ENCODE measurements at places on chromosomes 12 and 14.
A peak's percentile ranks its signal among the peaks of the same experiment; 100 is the strongest.

DNA sequence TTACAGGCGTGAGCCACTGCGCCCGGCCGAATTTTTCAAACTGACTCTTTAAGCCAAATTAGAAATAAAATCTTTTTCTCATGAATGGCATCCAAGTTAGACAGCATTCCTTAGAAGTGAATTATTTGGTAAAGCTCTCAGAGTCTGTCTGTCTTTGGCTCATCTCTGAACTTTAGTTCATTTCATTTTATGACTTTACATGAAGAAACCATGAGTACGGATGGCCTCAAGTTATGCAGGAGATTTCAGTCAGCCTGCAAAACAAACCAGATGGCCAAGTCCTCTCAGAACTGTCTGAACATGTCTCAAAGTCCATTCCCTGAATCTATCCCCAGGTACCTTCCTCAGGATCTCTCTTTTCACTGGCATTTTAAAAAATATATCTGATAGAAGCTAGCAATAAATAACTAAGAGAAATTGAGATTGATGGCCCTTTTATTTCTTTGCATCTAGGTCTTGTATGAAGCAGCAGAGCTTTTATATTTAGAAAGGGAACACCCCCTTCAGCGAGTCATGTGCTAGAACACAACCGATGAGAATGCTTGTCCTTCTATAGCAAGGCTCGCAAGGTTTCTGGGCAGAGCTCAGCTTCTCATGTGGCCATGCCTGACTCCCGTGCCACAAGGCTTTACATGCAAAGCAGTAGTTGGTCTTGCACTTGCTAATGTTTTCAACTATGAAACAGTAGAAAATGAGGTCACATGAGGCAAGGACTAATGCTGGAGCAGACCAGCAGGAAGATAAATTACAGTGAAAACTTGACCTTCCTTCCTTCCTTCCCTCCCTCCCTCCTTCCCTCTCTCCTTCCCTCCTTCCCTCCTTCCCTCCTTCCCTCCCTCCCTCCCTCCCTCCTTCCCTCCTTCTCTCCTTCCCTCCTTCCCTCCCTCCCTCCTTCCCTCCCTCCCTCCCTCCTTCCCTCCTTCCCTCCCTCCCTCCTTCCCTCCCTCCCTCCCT is 125.0 kb downstream of the AKAP6 start:
- DNase-seq = no peak

GRCh38 chr14:60636879-60637478 is 12.3 kb downstream of the SIX1 start:
- no peak for DNase-seq

DNA sequence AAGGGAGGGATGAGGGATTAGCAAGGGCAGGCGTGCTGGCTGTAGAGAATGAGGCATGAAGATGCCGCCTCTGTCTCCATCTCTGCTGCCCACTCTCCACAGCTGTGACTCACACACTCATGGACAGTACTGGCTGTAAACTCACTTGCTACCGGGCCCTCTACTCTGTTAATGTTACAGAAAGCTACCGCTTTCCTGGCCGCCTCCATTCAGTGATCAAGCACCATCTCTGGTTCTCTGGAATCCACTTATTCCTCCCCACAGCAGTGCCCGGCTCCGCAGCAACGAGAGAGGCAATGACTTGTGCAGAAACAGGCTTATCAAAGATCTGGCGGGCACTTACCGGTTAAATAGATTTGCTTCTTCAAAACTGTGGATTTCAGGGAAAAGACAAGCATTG is 34.8 kb downstream of the AMN start:
- DNase-seq = no peak

- DNase-seq = no peak
These were observed 388.6 kb downstream of the CCDC91 start for GRCh38 chr12:28578833-28579252.

DNA sequence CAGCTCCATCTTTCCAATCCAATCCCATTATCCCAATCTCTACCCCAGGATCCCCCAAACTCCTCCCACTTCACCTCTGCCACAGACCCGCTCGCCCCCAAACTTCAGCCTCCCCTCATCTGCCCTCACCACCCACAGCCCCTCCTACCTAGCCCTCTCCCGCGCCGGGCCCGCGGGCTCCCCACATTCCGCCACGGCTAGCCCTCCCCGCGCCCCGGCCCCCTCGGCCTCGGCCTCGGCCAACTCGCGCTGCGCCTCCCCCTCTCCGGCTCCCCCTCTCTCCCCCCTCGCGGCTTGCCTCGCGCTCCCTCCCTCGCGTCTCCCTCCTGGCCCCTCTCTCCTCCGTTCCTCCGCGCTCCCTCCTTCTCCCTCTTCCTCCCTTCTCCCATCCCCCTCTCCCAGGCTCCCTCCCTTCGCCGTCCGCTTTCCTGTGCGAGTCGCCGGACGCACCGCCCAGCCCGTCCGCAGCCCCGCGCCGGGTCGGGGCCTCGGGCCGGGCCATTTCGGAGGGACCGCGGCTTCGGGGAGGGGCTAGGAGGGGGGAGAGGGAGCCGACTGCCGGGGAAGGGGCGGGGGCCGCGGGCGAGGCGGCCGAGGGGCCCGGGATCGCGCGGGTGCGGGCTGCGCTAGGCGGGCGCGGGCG is at the start of gene ATN1:
Gene ATN1, plus strand, starts transcription at position 581 of the 643 bp plus-strand sequence. CDS start 6,043 bp downstream, outside the sequence.
- DNase-seq = no peak

DNA sequence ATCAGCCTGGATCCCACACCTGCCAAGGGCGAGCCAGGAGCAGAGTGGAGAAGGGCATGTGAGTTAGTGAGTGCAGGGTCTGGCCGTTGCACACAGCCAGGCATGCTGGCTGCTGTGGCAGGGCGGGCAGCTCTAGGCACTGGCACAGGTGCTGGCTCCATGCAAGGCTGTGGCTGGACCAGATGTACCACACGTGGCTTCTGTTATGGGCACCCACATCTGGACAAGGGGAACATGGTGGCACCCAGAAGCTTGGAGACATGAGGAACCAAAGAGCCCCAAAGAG is 20.1 kb downstream of the SERPINA3 start:
- no peak for DNase-seq

DNA sequence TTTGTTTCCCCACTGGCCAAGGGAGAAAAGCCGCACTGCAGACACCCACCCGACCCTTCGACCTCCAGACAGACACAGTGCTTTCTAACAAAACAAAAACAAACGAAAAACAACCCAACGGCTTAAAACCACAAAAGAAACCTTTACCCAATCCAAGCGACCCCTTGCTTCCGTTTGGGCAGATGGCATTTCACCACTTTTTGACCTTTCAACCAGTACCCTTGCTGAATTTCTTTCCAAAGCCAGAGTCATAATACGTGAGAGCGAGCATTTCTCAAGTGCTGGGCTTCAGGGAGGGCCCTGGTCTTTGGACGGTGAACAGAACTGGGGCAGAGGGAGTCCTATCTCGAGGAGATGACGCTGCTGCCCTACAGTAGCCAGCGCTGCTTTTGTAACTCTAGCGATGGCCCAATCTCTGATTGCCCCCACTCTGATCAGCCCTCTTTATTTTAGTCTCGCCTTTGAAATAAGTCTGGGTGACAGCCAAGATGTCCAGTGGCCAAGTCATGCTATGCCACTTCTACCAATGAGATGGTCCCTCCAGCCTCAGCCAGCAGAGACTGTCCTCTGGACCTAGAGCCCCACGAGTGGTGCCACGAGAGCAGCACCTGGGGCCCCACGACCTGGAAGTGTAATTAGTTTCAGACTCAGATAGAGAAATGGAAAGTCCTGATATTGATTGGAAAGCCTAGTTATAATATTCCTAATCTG is 21.9 kb upstream of the ADIPOR2 start:
- DNase-seq = no peak

DNA sequence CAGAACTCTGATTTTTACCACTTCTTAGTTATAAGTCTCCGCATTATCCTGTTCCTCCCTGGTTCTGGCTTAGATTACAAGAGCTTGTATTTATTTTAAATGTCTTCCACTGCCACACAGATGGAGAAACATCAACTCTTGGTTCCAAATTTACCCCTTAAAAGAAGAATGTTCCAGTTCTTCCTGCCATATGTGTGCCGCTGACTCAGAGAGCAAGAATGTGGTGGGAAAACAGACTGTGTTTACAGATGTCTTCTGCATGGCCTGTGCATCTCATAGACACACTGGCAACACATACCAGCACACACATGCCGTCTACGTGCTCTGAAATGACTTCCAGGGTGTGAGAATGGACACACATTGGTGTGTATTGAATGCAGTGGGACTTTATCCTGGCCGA is 383.0 kb downstream of the LRIG3 start:
- DNase-seq = no peak

DNA sequence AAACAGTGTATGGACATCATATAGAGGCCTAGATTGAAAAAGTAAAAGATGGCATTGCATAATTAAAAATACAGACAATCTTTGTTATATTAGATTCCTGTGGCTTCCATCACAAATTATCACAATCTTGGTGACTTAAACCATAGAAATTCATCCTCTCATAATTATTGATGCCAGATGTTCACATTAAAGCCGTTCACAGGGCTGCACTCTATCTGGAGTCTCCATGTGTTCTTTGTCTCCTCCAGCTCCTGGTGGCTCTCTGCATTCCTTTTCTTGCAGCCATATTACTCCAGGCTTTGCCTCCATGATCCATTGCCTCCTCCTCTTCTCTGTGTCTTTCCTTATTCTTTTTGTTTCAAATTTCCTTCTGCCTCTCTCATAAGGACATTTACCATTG is 875.7 kb upstream of the USP15 start:
- no peak for DNase-seq

- DNase-seq = no peak
These were observed 227.8 kb downstream of the SPTSSA start for GRCh38 chr14:34234258-34234657.

GRCh38 chr12:124388679-124389137 is 93.8 kb downstream of the RFLNA start:
- no peak for DNase-seq

DNA sequence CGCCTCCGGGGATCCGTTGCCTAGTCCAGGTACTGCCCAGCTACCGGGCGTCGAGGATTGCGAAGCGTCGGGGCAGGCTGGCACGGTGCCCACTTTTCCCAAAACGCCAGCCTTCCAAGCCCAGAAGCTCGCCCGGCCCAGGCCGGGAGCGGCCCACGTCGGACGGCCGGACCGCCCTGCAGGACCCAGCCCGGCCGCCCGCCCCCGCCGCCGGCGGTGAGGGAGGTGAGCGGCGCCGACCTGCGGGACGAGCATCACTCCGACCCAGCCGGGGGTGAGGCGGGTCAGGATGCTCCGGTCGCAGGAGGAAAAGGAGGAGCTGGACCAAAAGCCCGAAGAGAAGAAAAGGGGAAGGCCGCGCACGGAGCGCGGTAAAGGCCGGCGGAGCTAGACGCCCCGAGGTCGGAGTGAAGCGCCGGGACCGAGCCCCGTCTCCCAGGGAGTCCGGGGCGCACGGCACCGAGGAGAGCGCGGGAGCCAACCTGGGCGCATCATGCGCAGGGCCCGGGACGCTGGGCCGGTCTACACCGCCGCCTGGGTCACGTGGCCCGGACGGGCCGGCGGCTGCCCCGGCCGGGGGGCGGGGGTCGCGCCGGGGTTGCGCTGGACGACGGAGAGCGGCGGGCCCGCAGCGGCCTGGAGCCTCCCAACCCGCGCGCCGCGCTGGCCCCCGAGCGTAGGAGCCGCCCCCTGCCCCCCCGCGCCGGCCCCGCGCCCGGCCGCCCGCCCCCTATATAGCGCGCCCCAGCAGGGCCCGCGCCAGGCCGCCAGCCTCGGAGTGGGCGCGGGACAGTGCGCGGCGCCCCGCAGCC is at the start of gene AQP5:
Gene AQP5, plus strand, starts transcription at position 762 of the 812 bp plus-strand sequence. CDS start 146 bp downstream, outside the sequence.
- no peak for DNase-seq

DNA sequence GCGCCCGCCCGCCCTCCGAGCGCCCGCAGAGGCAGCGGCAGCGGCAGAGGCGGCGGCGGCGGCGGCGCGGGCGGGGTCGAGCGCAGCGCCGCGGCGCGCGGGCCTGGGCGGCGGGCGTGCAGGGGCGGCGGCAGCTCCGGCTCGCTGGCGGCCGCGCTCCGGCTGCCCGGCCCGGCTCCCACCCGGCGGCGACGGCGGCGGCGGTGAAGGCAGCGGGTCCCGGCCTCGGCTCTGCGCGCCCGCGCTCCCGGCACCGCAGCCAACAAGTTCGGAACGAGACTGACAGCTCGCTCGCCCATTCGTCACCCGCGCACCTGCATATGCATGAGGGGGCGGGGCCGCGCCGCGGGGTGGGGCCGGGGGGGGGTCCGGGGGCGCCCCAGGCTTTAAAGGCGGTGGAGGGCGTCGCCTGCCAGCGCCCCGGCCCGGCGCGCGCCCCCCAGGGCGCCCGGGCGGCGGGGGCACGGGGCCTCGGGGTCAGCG is at the start of gene JAG2:
Gene JAG2, minus strand, starts transcription at position 281 of the 483 bp plus-strand sequence. CDS start 356 bp downstream, outside the sequence.
- no peak for DNase-seq

- DNase-seq = no peak
These were observed 9.7 kb downstream of the TOX4 start for GRCh38 chr14:21486640-21487087.

GRCh38 chr12:120230326-120230973 is 29.5 kb upstream of the RPLP0 start:
- no peak for DNase-seq

DNA sequence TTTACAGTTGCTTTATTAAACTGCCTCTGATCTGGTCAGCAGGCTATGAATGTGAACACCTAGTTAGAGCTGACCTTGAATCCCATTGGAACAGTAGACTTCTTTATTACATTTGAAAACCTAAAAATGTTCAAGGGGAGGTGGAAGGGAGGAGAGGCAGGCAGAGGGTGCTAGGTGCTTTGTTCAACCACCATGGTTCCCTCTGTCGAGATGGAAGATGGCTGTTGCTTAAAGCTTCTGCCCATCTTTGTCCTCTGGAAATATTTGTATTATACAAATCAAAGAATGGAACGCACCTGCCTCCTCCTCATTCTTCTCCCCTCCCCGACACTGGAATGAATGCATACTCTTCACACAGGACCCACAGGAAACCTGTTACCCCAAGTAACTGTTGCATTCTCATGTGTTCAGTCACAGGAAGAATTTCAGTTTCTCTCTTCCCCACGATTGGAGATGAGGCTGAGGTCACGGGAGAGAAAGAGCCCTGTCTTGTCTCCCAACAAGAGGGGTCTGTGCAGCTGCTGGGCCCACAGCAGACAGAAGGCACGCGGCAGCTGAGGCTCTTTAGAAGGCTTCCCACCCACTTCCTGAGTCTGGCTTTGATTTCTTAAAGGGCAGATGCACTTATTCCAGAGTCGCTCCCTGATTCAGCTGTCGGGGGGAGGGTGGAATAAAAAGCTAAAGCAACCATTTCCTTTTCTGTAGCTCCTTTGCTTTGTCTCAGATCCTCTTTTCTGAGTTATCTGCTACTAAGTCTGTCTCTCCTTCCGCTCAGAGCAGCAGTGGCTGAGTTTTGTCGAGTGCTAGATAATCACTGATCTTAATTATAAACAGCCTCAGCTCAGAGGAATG is 217.9 kb upstream of the BTG1 start:
- peak; percentile 30 for DNase-seq

DNA sequence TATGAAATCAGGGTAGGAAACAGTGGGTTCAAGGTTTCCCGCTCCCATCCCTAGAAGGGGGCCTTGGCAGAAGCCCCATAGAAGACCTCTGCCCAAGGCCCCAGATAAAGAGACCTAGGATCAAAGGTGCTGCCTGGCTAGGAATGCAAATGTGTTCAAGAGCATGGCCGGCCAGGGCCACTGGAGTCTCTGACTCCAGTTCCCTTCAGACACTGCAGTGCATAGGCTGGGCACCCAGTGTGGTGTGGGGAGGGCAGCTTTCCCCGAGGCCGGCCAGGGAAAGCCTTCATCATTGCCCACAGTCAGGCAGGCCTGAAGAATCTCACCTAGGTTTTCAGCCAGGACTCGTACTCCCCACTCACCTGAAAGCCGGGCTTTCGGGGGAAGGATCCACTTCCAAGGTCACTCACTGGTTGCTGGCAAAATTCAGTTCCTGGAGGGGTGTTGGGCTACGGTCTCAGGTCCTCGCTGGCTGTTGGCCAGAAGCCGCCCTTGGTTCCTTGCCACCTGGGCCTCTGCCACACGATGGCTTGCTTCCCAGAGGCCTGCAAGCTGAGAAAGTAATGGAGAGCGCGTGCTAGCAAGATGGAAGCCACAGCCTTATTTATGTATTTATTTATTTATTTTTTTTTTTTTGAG is 9.7 kb upstream of the PEBP1 start:
- DNase-seq = no peak

Measured in GM18507 (cell line).